Bronchial epithelial cell (primary cell): ENCODE measurements at places on chromosomes 7 and 10. TPM values are rescaled to one million over a fixed set of nuclear protein-coding genes. Genes with fewer than 3 reads are reported as not detected.

DNA sequence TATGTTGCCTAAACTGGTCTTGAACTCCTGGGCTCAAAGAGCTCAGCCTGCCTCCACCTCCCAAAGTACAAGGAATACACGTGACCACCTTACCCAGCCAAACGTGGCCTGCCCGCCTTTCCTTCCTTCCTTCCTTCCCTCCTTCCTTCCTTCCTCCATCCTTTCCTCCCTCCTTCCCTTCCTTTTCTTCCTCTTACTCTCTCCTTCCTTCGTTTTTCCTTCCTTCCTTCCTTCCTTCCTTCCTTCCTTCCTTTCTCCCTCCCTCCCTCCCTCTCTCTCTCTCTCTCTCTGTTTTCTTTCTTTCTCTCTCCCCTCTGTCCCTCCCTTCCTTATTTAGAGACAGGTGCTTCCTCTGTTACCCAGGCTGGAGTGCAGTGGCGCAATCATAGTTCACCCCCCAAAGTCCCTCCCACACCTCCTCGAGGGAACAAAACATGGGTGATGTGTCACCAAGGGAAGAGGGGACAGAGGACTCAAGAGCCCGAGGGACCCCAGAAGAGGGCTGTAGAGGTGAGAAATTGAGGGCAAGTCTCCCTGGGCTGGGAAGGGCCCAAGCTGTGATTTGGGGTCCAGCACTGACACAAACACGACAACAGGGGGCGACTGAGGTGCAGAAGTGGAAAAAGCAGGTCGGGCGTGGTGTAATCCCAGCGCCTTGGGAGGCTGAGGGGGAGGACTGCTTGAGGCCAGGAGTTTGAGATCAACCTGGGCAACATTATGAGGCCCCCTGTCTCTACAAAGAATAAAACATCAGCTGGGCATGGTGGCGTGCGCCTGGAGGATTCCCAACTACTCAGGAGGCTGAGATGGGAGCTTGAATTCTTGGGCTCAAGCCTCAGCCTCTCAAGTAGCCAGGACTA, 28.1 kb downstream of the EPHB4 start:
- peak; percentile 63 for DNase-seq

FXYD4 gene
- total RNA-seq = not detected in 2 replicates

DNA sequence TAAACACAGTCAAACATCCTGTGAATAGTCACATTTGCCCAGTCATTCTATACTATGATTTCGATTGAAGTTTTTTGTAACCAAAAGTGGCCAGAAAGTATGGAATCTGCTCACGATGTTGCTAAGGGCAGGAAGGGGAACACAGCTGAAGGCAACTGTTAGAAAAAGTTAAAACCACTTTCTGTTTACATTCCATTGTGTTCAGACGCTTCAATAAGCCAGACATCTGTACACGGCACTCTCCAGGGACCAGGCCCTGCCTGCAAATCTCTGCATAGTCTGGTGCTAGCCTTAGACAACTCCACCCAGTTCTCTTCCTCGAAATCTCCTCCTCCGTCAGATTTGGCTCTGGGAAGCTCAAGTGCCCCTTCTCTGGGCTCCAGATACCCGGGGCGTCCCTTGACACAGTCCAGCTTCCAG, 17.1 kb upstream of the TMEM120A start:
- no peak for DNase-seq

DNA sequence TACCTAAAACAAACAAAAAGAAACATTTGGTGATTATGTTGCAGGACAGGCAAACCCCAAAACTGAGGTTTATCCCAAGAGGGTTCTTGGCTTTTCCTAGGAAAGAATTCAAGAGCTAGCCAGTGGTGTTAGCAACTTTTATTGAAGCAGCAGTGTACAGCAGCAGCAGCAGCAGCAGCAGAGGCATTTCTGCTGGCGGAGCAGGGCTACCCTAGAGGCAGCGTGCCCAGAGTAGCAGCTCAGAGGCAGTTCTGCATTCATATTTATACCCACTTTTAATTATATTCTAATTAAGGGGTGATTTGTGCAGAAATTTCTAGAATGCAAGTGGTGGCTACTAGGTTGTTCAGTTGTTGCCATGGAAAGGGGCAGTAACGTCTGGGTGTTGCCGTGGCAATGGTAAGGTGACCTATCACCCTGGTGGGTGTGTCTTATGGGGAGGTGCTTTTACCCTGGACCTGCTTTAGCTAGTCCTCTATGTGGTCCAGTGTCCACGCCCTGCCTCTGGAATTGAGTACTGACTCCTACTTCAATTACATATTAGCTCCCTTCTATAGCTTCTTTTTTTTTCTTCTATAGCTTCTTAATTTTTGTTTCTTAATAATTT, 53.9 kb downstream of the VCL start:
- no peak for DNase-seq

- DNase-seq = no peak
These were observed 7.8 kb downstream of the SUN1 start for GRCh38 chr7:840001-840600.

DNA sequence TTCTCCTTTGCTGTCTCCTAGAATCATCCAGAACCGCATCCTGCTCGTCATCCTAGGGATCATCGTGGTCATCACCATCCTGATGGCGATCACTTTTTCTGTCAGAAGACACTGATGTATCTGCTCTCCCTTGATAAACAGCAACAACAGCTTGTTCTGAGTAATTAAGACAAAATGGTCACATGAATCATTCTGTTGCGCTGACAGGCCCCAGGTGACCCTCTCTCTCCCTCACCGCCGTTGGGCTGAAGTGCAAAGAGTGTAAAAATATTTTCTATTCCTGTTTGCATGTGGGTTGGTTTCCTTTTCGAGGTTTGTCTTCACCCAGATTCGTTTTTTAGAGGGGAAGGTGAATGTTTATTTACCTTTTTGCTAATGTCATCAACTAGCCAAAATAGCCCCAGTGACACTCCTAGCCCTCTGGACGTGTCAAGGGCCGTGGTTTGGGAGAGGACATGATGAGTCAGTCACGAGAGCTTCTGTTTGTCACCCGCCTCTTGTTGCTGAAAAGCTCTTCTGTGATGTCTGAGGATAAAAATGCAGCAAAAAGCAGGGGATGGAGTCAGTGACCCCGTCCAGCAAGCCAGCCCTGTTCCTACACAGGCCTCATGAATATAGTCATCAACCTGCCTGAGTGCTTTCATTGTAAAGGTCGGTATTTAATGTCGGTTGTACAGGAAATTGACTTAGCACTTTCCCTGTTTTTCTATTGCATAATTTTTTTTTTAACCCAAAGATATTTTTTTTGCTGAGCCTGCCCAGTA, 134.6 kb upstream of the TCF7L2 start:
- peak; percentile 51 for DNase-seq

ARHGAP22 gene
- 4.9 and 9.0 TPM in 2 replicates for total RNA-seq

GRCh38 chr10:22978287-22978686, 50.4 kb downstream of the ARMC3 start:
- no peak for DNase-seq

- DNase-seq = peak; percentile 37
These were observed 712.8 kb downstream of the PARD3 start for GRCh38 chr10:34102237-34102673.

- no peak for DNase-seq
These were observed 10.7 kb downstream of the FBXL13 start for GRCh38 chr7:103063895-103064294.

GRCh38 chr10:23344241-23344841, at the start of gene C10orf67:
Gene C10orf67, minus strand, starts transcription at chr10:23344797. Its CDS starts 23 bp downstream, at chr10:23344774.
- DNase-seq = no peak

DNA sequence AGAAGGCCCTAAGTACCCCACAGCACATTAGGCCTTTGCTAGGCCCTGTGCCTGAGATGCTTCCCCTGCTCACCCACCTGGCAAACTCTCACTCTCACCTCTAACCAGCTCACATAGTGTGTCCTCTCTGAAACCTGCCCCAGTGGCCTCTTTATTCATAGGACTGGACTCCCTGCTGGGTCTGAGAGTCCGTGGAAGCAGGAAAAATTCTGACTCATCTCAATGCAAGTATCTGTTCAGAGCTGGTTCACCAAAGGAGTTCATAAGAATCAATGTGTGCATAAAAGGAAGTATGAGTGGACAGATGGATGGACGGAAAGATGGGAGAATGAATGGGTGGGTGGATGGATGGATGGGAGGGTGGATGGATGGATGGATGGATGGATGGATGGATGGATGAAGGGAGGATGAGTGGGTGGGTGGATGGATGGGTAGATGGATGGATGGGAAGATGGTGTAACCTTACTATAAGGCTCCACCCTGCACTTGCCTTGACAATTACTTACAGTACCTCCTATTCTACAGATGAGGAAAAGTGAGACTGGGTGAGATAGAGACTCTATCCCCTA, 111.2 kb upstream of the ZMIZ1 start:
- no peak for DNase-seq

GRCh38 chr7:151637781-151638261, 118.1 kb upstream of the RHEB start:
- no peak for DNase-seq

DNA sequence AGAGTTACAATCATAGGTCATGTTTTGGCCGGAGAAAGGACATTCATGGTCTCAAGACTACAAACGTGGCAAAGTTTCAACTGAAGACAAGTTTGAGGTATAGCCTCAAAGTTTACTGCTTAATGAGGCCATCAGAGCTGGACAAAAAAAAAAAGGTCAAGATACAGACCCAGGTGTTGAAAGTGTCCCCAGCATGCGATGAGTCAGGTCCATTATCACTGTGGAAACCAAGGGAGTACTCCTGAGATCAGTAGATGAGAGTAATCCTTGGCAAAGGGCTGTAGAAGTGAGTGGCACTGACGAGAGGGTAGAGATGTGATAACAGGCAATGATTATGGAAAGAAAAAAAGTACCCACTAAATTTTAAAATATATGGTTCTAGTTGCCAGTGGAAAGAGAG, 80.1 kb upstream of the LRRN3 start:
- DNase-seq = no peak

DNA sequence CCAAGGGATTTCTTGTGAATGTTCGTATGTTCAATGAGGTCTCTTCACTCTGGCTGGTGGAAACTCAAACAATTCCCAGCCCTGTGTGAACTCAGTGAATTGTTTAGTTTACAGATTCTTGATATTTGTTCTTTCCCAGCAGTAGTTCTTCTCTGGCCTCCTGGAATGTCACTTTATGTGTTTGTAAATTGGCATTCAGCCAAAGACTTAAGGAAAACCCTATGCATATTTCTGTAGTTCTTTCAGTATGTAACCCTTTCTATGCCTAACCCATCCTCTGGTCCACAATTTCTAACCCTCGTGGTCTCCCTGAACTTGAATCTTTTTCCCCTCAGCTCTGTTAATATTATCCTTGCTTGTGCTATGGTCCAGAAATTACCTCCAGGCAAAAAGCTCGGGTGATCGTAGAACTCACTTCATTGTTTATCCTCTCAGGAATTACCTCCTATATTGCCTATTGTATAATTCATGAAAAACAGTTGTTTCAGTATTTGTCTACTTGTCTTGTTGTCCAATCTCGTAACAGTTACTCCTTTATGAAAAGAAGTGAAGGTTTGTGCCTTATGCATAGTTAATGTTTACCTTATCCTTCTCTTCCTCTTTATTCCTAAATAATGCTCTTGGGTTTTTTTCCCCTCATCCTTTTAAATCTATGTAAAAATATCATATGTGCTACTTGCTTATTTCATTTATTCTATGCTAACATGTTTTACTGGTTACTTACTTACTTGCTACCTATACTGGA, 23.7 kb upstream of the AGR3 start:
- DNase-seq = peak; percentile 22

GRCh38 chr10:84329986-84330651, 1.7 kb downstream of the CCSER2 start:
- no peak for DNase-seq

NUDT13 gene
- 0.64 and 1.1 TPM in 2 replicates for total RNA-seq

DNA sequence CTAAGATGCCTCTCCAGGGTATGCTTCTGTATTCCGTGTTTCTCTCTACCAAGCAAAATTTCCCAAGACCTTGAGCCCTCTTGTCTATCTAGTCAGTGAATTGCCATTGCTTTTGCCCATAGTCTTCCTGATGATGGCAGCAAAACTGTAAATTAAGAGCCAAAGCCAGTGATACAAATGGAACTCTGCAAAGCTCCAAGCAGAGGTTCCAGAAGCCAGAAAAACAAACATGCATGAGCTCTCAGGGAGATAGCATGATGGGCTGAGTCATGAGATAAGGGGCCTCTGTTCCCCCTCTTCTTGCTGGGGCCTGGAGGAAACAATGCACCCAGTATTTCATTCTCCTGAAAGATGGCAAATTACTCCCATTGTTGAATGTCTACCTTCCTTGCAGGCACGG, 24.7 kb downstream of the LSMEM1 start:
- DNase-seq = no peak

DNA sequence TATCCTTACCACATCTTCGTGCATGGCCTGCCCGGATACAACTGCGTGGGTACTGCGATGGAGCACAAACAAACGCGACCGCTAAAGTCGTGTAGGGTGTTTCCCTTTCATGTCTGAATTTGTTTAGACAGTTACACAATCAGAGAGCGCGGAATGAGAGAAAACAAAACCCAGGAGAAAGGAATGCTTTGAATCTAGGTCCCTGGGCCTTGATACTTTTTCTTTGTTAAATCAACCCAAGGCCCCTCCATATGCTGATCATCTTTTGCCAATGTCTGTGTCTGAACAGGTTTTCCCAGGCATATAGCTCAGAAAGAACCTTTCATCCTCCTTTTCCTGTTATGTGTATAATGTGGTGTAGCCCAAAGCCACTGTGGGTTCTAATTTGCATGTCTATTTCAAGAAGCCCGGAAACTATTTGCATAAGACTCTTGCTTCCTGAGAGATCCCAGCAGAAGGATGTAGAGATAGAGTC, 145.8 kb downstream of the FRMD4A start:
- DNase-seq = peak; percentile 89

PARP12 gene
- total RNA-seq = 9.2 and 13.3 TPM in 2 replicates

DNA sequence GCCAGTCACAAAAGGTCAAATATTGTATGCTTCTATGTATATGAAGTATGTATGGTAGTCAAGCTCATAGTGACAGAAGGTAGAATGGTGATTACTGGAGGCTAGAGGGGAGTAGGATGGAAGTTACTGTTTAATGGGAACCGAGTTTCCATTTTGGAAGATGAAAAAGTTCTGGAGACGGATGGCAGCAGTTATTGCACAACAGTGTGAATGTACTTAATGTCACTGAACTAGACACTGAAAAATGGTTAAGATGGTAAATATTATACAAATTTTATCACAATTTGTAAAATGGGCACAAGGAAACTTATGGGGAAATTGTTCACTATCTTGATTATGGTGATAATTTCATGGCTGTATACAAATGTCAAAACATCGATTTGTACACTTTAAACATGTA, 284.6 kb downstream of the GFRA1 start:
- no peak for DNase-seq

GRCh38 chr7:135204341-135204749, 7.0 kb downstream of the WDR91 start:
- no peak for DNase-seq

- peak; percentile 94 for DNase-seq
These were observed 7.4 kb downstream of the MAD1L1 start for GRCh38 chr7:2225336-2225735.
